ENCODE measurements at places on chromosomes 6 and 20.

GRCh38 chr6:37460805-37461204, 27.8 kb downstream of the CMTR1 start:
- DNase-seq: no peak

DNA sequence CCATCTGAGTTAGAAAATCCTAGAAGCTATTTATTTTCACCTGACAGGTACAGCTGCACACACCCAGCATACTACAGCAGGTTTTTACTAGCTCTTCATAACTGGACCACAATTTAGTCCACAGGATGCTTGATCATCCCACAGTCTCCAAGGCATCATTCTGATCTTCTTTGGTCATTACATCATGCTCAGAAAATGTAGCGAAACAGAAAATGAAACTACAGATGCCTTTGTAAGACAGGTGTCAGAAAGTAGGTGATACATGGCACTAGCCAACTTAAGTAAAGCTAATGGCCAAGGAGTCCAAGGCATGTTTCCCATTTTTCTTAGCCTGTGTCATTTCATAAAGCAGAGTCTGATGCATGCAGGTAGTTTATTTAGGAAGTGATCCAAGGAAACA, 102.3 kb downstream of the HTR1B start:
- DNase-seq: no peak

GRCh38 chr6:20565342-20565741, 31.1 kb downstream of the CDKAL1 start:
- DNase-seq: no peak

- DNase-seq: no peak
These were observed 25.0 kb downstream of the FOXP4 start for GRCh38 chr6:41571021-41571780.
